ENCODE measurements at places on chromosomes 16 and 17.

DNA sequence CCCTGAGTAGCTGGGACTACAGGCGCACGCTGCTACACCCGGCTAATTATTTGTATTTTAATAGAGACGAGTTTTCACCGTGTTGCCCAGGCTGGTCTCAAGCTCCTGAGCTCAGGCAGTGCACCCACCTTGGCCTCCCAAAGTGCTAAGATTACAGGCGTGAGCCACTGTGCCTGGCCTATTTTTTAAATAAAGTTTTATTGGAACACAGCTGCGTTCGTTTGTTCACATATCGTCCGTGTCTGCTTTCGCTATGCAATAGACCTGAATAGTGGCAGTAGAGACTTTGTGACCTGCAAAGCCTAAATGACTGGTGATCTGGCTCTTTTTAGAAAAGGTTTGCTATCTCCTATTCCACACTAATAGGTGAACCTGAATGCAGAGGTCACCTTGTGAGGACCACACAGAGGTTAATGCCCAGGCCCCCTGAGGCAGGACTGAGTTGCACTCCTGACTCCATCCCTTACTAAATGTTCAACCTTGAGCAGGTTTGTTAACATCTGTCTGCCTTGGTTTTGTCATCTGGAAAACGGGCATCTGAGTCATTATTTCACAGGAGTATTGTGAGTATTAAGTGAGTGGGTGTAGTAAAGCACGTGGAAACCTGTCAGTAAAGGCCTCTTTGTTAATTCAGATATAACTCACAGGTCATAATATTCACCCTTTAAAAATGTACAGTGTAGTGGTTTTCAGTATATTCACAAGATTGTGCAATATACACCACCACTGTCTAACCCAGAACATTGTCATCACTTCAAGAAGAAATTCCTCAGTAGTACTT, 157.5 kb upstream of the CACNG5 start:
- no peak for DNase-seq

- no peak for DNase-seq
Observed at GRCh38 chr17:40456396-40456951, 13.2 kb downstream of the IGFBP4 start.

- no peak for DNase-seq
Observed at GRCh38 chr16:53985861-53986260, 281.9 kb downstream of the FTO start.

- DNase-seq = no peak
Observed at GRCh38 chr16:2296661-2297505, 29.0 kb upstream of the RNPS1 start.

- DNase-seq = no peak
Observed at GRCh38 chr16:53502331-53503269, at the start of gene AKTIP. TSS of gene AKTIP (minus strand) at chr16:53503209. CDS start at chr16:53500259, 2,950 bp downstream.

- DNase-seq = peak; percentile 66
Observed at GRCh38 chr16:70746040-70746707, 54.8 kb downstream of the VAC14 start.

DNA sequence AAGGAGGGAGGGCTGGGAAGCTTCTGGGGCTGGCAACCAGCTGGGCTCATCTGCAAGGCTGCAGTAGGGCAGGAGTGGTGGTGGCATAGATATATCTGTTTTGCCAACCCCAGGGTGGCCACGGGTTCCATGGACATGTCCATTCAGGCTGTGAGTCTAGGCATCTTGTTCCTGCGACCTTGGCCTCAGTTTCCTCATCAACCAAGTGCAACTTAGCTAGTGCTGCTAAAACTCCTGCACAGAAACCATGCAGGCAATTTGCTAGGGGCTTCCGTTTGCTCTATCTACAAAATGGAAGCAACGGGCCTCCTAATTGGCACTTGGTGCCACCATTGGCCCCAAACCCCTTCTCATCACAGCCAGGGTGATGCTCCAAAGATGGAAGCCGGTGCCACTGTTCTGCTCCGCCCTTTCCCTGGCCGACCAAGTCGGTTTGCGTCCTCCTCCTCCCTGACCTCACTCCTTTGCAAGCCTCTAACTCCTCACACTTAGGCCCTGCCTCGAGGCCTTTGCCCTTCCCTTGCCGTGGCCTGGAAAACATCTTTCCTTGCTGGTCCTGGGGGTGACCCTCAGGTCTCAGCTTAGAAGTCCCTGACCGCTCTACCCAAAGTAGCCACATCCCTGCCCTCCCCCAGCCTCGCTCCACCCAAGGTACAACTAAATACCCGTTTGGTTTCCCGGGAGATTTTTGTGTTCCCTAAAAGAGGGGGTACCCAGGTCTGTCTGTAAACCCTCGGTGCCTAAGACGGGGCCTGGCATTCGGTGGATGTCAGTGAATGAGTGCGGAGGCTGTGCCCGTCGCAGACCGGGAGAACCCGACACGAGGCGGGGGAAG, 1.2 kb downstream of the SREBF1 start:
- DNase-seq = no peak

GRCh38 chr16:23771642-23772041, 16.8 kb downstream of the CHP2 start:
- DNase-seq = no peak

All from amygdala (tissue), 56 donors.